Left hindlimb (tissue), 1 donor: ENCODE measurements at places on chromosomes 3 and 15.

DNA sequence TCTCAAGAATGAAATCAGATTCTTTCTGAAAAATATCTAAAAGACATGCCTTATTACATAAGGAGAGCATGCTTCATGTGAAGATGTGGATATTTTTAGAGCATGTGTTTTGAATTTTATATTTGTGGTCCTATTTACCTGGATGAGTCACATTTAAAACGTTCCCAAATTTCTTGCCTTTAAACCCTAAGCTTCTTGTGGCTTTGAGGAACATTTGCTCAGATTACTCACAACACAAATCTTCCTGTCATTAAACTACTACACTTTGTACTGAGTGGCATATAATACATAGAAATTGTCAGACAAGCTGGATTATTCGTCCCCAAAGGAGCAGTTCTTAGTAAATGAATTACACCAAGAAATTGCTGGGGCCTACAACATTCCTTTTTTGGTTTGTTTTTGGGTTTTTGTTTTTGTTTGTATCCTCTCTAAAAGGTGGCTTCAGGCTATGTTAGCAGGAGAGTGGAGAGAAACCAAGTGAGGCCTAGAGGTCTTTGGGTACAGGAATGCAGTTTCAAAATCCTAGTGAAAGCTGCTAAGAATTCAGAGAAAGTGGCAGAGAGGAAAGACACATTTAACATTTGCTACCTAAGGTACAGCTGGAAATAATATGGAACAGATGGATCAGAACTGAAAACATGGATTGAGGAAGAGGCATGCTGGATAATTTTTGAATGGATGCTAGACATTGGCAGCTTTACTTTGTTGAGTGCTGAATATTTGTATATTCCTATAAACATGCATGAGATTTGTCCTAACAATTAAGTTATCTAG, 128.1 kb downstream of the RPL22L1 start:
- no peak for DNase-seq

DNA sequence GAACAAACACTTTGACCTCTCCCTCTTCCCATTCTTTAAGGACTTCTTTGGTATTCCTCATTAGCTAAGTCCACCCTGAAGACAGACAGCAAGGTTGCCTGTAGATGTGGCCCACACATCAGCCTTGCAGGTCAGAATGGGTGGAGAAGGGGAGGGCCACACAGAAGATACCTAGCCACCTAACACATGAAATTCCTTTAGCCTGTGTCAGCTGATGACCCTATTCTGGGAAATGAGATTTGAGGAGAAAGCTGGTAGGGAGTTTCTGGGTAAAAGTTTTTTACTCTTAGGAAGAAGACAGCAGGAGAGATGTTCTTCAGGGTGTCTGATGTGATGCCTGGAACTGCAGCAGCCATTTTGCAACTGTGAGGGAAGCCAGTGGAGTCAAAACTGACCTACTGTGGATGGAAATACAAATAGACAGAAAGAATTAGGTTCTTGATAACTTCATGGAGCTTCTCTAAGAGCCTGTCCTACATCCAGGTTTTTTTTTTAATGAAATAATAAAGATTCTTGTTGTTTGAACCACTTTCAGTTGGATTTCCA, 17.8 kb upstream of the SMAD6 start:
- no peak for DNase-seq

- DNase-seq, result no peak
Observed at GRCh38 chr3:153028381-153028780, 133.6 kb upstream of the RAP2B start.

GRCh38 chr3:47298439-47298838, 15.7 kb downstream of the KLHL18 start:
- DNase-seq, result no peak

GRCh38 chr3:142027735-142028134, 121.6 kb downstream of the TFDP2 start:
- DNase-seq, result no peak

DNA sequence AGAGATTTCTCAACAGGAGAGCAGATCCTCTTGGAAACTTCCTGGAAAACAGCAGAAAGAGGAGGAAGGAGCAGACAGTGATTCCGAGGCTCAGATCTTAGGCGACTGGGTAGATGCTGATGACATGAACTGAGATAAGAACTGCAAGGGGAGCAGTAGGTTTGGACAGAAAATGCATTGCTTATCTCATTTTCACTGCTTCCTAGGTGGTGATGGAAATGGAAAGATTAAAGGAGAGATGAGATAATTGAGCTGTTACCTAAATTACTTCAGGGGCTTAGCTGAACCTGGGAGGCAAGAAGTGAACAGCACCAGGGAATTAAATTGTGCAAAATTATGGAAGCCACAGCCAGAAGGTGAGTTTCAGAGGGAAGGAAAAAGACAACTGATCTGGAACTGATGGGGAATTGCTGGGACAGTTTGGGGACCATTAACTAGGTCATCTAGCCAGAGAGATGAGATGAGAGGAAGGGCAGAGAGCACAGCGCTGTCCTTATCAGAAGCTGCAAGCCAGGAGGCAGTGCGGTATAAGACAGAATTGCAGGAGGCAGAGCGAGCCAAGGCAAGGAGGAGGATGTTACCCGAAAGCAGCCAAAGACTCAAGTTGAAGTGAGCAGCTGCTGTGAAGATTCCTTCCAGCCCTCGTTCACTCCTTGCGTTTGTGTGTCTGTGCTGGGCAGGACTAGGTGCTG, 140.4 kb downstream of the SRGAP3 start:
- no peak for DNase-seq

DNA sequence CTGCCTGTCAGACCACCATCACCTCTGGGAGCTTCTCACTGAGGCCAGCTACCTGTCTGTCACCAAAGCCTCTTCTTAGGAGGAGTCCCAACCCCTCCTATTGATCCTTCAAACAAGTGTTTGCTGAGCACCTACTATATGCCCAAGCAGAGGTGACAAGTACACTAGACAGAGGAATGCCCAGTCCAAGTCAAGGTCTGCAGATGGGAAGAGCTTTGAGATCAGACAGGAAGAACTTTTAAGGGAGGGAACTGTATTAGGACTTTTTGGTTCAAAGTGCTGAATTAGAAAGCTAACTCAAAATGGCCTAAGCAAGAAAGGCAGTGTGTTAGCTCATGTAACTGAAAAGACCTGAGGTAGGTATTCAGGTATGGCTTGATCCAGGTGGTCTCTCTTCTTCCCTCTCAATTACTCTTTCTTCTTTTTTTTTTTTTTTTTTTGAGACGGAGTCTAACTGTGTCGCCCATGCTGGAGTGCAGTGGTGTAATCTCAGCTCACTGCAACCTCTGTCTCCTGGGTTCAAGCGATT, 3.6 kb upstream of the RAD18 start:
- no peak for DNase-seq

GRCh38 chr3:133853063-133853924, 42.4 kb downstream of the RAB6B start:
- no peak for DNase-seq

DNA sequence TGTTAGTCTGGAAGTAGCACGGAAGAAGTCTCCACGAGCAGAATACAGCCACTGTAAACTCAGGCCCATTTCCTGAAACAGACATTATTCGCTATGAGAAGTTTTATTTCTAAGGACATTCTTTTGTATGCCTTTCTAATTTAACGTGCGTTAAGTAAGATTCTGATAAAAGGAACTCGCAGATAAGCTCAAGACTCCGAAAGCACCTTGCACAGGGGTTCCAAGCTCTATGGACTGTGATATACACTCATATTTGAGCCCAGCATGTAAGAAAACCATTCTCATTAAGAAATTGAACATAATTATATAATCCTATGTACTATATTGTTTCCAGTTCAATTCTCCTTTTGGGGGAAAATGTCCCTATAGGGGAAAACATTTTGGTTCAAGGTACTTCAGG, 28.4 kb downstream of the TFRC start:
- DNase-seq, result no peak

GRCh38 chr3:35708394-35709271, 69.3 kb downstream of the ARPP21 start:
- no peak for DNase-seq

DNA sequence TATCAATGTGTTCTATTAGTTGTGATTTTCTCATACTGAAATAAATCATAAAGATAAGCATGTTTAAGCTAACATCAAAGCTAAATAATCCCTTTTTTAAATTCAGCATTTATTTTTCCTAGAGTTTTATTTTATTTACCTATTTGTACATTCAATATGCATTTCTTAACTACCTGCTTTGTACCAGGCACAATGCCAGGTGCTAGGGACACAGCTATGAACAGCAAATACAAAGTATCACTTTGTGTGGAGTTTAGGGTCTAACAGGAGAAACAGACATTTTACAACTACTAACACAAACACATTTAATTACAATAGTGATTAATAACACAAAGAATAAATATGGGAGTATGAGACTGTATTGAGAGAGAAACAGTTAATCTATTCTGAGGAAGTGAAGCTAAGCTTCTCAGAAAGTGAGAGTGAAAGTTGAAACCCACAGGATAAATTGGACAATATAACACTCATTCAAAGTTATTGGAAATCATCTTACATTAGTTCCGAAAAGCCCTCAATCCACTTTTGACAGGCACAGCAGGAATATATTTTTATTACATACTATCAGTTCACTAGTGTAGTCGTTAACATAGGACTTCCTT, 159.6 kb downstream of the GBE1 start:
- no peak for DNase-seq

DNA sequence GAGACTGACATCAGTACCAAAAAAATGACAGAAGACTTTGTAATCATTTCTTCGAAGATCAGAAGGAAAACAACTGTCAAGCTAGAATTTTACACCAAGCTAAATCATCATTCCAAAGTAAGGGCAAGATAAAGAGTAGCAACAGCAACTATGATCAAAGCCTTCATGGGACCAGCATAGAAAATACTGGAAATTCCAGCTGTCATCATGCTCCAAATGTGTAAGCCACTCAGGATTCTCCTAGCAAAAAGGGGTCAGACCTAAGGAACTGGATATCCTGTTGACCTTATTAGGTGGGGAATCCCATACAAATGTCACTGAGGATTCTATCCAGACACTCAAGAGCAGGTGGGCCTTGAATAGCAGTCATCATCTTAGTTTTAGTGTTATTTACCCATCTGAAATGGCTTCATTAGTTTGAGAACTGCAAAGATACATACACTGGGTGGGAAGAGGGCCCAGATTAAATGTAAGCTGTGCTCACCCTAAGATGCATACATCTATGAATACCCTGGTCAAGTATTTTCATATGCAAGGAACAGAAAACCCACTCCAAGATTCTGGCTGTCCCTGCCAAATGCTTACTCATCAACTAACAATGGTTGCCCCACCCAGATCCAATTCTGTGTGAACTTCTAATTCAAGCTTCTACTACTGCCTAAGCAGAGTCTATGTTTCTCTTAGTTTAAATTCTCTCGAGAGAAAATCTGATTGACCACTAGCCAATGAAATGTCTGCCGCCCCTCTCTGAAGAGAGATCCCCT, 33.5 kb downstream of the CLDN18 start:
- DNase-seq, result no peak

GRCh38 chr3:29406291-29406832, 125.5 kb downstream of the RBMS3 start:
- DNase-seq, result no peak

- DNase-seq, result no peak
Observed at GRCh38 chr3:119643528-119643927, 16.9 kb downstream of the POPDC2 start.

DNA sequence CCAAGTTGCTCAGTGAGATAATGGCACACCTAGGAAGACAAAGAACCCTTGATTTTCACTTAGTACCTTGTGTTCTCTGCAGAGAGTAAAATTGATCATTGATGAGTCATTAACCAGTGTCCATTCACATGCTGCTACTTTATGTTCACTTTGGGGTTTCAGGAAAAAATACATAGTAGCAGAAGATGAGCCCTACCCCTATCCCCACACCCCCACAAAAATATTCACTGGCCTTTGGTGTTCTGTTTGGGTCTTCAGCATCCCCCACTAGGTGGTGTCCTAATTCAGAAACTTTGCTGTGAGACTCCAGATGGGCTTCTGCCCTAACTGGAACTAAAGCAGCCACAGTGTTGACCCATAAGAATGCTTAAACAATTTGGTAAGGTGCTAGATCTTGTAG, 178.8 kb downstream of the KLHL25 start:
- DNase-seq, result no peak

DNA sequence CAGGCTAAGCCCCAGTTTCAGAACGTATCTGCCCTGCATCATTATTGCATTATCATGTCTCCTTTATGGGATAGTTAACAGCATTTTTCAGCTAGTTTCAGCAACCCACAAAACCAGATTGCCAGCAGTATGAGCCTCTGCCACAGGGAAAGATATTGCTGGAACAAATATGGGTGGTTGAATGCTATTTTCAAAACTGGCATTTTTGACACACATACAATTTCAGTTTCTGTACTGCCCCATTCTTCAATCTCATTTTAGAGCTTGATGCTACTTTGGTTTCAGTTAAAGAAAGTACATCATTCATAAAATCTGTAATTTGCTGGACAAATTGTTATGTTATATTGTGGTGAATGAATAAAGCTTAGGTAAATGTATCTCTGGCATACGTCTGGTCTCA, 1037.5 kb downstream of the NAALADL2 start:
- no peak for DNase-seq

GRCh38 chr15:49235446-49236124, 65.5 kb downstream of the GALK2 start:
- DNase-seq, result peak; percentile 69

GRCh38 chr3:171349392-171349791, 110.8 kb downstream of the TNIK start:
- no peak for DNase-seq

DNA sequence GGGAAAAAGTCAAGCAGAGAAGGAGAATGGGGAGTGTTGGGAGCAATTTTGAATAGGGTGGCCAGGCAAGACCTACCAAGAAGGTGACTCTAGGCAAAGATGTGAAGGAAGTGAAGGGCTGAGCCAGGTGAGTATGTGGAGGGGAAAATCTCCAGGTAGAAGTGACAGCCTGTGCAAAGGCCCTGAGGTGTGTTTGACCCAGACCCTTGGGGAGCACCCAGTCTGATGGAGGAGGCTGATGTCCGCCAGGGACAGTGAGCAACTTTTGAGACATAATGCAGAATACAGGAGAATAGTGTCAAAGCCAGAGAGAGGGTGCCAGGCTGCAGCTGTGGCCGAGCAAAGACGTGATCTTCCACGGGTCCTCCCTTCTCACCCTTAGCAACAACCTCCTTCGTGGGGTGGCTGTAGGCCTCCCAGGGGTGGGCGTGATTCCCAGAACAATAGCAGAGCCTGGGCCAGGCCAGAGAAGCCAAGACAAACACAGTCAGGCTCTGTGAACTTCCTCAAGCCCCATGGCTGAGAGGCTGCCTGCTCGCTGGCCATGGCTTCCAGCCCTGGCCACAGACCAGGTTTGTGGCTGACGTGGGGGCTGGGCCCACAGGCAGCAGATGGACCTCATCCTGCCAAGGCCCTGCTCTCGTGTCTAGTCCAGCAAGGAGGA, 58.1 kb downstream of the SLC6A6 start:
- no peak for DNase-seq

- no peak for DNase-seq
Observed at GRCh38 chr3:44418549-44418948, 58.9 kb downstream of the ZNF445 start.

GRCh38 chr3:70729845-70730244, 417.4 kb upstream of the MDFIC2 start:
- no peak for DNase-seq

GRCh38 chr3:146558781-146559180, 14.4 kb upstream of the PLSCR1 start:
- no peak for DNase-seq

GRCh38 chr3:152438181-152438580, 169.5 kb downstream of the MBNL1 start:
- no peak for DNase-seq
